K562 (cell line): ENCODE measurements at places on chromosomes 16 and 17.
A peak's percentile ranks its signal among the peaks of the same experiment; 100 is the strongest.

- DNase-seq, result no peak
Measured at GRCh38 chr16:61872778-61873119, 163.5 kb downstream of the CDH8 start.

GRCh38 chr17:11035681-11036080, 197.8 kb upstream of the PIRT start:
- no peak for DNase-seq

- no peak for DNase-seq
Measured at GRCh38 chr17:19487024-19487600, 46.5 kb upstream of the SLC47A1 start.

DNA sequence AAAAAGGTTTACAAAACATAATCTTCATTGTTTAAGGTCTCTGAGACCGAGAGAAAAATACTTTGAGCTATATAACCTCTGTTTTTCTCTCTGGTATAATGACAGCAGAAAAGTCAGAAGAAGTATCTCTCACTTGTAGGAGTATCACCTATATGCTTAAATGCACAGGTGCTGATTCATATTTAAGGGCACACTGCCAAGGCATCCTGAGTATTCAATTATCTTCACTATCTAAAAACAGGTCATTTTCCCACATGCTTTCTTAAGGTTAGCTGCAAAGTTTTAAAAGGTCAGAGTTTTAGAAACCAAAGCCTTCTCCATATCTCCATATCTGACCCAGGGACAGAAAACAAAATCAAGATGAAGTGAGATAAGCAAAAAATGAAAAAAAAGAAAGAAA, 99.3 kb upstream of the C17orf78 start:
- DNase-seq, result peak; percentile 47

GRCh38 chr16:86899151-86899550, 320.8 kb downstream of the FOXL1 start:
- no peak for DNase-seq

DNA sequence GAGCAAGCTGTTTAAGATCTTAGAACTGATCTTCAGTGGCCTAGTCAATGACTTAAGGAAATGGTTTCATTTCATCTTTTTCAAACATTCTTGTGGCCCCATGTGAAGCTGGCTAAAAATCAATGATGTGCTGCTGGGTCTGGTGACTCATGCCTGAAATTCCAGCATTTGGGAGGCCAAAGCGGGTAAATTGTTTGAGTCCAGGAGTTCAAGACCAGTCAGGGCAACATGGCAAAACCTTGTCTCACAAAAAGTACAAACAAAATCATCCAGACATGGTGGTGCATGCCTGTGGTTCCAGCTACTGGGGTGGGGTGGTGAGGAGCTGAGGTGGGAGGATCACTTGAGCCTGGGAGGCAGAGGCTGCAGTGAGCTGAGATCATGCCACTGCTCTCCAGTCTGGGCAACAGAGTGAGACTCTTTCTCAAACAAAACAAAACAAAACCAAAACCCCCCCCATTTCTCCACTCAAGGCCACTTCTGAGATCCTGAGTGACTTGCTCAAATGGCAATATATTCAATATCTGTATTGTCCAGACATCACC, 17.4 kb upstream of the COL1A1 start:
- no peak for DNase-seq
